Karpas-422 (cell line): ENCODE measurements at places on chromosomes 2 and 18. TPM values are rescaled to one million over a fixed set of nuclear protein-coding genes. Genes with fewer than 3 reads are reported as not detected.

TACR1 gene
- not detected in 2 replicates for total RNA-seq

- no peaks in the 10 kb centered on the region for H3K27me3 ChIP-seq
- no peak overlapping the region for H3K27ac ChIP-seq
- DNase-seq: no peak
- no peak overlapping the region for H3K4me3 ChIP-seq
- no peaks in the 10 kb centered on the region for H3K4me1 ChIP-seq
- H3K36me3 ChIP-seq: no peaks in the 10 kb centered on the region
These were observed 112.6 kb downstream of the DDX1 start for GRCh38 chr2:15704086-15704787.

DNA sequence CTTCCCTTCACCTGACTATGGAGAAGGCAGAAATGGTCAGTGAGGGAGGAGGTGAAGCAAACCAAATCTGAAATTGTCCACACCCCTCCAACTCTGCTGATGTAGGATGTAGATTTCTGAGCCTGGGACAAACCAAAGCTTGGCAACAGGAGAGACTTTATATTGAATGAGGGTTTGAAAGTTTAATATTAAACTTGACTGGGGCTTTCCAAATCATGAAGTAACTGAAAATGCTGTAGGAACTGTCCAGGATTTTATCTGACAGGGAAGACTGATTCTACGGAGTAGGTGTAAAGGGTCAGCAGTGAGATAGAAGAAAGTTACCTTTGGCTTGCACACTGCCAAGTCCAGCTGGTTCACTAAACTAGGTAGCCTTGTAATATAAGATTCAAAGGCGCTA is 194.5 kb downstream of the TDRD15 start:
- H3K27me3 ChIP-seq: no peaks in the 10 kb centered on the region
- H3K27ac ChIP-seq: no peak overlapping the region
- H3K4me3 ChIP-seq: no peak overlapping the region
- no peaks in the 10 kb centered on the region for H3K36me3 ChIP-seq
- no peak for DNase-seq
- H3K4me1 ChIP-seq: no peaks in the 10 kb centered on the region

ABCG5 gene
- total RNA-seq: not detected in 2 replicates

PCARE gene
- not detected in 2 replicates for total RNA-seq
